ENCODE measurements at places on chromosomes 7 and 10.

- no peak for DNase-seq
Measured at GRCh38 chr10:59234194-59234593, 57.8 kb downstream of the PHYHIPL start.

DNA sequence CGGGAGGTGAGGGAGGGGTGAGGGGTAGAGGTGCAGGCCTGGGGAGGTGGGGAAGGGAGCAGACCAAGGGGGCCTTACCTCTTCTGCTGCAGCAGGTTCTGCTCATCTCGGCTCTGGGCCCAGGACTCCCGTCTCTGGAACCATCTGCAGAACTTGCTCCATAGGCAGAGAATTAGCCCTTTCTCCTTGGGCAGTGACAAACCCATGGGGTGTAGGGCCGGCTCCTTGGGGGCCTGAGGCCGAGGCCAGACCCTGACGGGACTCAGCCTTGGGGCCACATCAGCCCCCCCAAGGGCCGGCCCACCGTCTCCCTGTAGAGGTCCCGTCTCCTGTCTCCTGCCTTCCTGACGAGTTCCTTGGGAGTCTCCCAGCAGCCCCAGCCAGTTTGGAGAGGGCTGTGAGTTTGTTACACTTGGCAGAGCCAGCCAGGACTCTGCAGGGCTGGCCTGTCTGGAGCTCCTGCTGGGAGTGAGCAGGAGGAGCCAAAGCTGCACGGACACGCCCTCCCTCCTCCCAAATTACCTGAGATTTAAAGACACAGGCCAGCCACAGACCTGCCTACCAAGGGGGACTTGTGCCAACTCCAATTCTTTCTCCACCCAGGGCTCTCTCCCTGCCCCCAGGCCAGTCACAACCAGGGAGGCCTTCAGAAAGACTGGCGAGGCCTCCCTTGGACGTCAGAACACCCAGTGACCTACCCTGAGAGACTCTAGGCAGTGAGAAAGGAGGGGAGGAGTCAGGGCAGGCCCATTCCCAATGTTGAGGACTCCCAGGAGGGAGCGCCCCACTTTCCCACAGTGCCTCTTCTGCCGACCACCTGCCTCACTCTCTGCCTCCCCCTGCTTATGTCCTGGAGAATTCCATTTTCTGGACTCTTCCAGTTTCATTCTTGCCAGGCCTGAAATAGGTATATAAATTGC lies at the start of gene TRPV6:
Gene TRPV6 (minus strand): TSS at position 435 of the 920 bp plus-strand sequence.
- DNase-seq, result no peak

DNA sequence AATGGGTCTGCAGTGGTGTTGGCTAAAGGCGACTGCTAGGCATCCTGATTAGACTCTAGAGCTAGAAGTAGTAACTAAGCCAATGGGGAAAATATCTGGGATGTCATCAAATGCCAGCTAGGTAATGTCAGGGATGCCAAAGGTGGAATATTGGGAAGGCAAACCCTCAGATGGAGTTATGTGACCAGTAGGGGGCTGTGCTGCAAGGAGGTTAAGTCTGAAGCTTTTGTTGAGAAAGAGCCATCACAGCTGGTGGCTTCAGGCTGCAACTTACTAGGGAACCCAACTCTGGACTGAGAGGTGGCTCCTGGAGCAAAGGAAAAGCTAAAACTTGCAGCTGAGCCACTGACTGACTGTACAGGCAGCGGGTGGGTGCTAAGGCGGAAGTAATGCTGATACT lies 576.9 kb upstream of the GHITM start:
- no peak for DNase-seq

DNA sequence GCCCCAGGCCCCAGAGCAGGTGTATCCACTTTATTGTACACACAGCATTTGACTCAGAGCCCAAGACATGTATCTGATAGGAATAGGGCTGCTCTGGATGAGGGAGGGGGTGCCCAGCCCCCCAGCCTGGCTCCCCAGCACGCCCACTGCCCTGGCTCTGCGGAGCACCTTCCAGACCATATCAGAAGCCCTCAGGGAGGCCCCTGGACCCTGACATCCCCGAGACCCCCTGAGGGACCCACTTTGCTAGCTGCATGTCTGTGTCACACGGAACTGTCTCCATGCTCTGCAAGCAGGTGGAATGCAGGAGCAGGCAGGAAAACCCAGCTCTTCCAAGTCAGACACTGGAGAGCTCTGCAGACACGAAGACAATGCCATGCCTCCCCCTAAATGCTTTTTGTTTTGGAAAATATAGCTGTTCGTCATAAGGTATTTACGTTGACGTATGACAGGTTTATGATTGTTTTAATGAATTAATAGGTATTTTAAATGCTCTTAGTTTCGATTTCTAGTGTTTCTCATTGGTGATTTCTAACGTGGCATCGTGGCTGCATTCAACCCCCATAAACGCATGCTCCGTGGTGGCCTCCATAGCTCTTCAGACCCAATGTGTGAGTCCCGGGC lies 92.8 kb upstream of the INSIG1 start:
- no peak for DNase-seq

DNA sequence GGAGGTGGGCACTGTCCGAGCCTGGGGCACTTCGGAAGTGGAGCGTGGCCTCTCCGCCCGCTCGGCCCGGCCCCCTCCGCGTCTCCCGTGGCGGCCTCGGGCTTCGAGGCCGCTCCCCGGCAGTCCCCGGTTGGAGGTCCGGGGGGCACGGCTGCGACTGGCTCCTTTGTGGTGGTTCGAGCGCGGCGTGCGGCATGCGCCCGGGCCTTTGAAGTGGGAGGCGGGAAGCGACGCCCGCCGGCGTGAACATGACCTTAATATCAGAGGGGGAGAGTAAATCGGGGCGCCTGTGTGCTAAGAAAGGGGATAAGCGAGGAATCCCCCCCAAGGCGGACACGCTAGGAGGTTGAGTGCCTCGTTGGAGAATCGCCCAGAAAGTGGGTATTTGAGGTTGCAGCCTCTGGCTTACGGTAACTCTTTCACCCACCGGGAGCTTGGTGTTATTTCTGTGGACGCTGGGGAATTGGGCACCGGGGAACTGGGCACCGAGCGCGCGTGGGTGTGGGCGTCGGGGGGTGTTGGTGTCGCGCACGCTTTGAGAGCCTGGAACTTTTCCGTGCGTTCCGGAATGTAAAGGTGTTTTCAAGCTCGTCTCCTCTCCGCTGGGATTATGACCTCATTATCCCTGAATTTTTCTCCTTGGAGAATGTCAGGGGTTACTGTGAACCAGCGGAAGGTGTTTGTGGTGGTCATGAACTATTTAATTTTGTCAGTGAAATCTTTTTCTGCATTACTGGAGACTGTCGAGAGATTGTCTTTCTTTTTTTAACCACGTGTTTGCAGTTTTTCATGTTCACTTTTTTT lies 660 bp downstream of the SUV39H2 start:
- DNase-seq, result peak; percentile 34

DNA sequence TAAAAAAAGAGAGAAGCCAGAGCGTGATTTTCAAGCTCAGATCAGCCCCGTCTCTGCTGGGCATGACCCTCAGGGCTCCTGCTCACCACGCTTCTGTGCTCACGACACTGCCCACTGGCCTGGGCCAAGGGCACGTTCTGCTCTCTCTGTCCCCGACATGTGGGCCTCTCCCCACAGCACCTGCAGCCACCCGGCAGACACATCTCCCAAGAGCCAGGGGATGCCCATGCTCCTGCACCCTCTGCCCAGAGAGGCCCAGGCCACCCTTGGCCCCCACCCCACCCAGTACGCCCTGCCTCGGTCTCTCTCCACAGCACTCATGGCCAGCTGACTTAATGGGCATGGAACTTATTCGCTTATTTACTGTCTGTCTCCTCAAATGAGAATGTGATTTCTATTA lies 175.4 kb upstream of the RNF32 start:
- DNase-seq, result no peak

- no peak for DNase-seq
Measured at GRCh38 chr7:159031135-159031701, 113.4 kb downstream of the VIPR2 start.

- no peak for DNase-seq
Measured at GRCh38 chr10:87974130-87974529, 110.7 kb downstream of the PTEN start.

DNA sequence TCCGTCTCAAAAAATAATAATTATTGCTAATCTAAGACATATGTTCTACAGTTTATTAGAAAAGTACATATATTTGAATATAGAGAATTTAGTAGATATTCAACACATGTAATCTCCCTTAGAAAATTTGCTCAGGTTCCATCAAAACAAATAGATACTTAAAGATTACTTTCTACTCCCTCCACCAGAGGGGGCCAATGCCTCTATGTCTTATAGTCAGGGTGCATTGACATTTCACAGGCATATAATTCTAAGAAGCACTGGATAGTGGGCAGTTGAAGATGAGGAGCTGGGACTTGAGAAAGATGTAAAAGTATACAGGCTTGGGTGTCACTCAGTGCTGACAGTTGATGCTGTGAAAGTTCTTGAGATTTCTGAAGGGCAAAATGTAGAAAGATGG lies 301.6 kb upstream of the HPS1 start:
- DNase-seq, result no peak

- no peak for DNase-seq
Measured at GRCh38 chr7:157224627-157225026, 85.9 kb downstream of the UBE3C start.

- no peak for DNase-seq
Measured at GRCh38 chr7:137886746-137887145, 40.0 kb upstream of the DGKI start.

DNA sequence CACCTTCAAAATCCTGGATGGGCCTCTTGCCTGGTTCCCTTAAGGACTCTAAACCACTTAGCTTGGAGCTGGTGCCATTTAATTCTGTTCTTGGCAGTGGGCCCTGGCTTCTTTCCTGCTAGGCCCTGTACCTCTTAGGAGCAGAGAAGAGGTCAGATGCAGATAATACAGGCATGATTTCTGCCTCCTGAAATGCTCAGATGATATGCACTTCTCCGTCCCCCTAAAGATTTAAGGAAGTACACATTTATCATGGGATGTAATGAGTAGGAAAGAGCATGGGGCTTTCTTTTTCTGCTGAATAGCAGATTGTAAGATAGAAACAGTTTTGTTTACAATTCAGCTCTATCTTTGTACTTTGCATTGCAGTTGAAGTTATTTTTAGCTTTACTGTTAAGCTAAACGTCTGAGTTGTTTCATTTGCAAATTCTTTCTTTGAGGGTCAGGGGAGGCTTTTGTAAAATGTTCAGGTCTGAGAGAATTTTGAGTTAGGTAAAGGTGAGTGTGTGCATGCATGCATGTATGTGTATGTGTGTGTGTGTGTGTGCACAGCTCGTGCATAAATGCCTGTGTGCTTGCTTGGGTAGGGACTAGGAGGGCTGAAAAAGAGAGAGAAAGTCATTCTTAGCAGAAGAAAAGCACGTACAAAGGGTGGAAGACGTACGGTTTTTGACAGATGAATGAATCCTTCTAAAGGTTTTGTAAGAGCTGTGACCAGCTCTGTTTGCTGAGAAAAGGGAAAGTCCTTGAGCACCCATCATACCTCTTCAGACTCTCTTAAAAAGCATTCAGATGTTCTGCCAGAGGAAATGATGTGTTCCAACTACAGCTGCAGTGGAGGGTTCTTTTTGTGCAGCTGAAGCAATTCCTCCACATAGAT lies 364.2 kb downstream of the AUTS2 start:
- no peak for DNase-seq

DNA sequence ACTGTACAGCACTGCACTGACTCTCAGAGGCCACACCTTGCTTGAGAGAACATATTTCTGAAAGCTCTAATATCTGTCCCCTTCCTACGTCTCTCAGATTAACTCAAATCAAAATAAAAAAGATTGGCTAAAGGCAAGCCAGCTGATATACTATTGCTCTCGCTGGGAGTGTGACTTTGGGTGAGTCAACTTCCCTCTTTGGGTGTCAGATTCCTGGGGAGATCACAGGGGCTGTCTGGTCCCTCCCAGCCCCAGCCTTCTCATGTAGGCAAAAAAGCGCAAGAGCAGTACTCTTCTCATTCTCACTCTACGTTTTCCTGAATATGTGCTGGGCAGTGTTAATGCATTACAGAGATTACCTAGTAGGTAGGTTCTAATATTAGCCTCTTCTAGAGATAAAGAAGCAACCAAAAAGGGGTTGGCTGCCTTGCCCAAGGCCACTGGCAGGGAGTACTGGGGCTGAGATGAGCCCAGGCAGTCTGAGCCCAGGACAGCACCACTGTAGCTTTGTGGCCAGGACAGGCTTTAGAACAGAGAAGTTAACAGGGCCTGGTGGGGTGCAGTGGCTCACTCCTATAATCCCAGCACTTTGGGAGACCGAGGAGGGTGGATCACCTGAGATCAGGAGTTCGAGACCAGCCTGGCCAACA lies 9.1 kb upstream of the DENND2A start:
- no peak for DNase-seq

DNA sequence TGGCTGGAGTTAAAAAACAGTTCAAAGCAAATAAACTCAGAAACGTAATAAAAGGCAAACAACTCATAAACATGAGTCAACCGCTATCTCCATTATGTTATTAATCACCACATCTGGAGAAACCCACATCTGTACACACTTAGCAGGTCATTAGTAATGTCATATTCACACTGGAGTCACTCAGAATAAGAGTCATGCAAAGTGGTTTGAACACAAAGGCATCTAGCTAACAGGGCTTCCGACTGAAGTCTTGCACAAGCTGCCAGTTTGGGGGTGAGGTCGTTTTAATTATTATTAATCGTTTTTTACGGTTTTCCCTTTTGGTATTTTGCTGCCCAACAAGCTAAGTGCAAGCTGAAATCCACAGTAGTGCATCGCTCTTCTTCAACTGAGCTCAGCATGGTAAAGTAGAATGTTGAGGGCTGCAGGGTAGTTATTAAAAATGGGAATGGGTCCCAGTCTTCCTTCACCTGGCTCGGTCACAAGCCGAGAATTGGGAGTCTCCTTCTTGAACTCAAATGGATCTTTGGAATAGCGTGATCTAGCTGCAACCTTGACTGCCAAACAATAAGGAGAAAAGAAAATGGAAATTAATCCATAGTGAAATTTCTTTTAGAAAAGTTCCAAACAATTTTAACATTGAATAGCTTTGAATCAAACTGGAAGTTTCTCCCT lies 663.5 kb downstream of the KCNMA1 start:
- DNase-seq, result no peak

DNA sequence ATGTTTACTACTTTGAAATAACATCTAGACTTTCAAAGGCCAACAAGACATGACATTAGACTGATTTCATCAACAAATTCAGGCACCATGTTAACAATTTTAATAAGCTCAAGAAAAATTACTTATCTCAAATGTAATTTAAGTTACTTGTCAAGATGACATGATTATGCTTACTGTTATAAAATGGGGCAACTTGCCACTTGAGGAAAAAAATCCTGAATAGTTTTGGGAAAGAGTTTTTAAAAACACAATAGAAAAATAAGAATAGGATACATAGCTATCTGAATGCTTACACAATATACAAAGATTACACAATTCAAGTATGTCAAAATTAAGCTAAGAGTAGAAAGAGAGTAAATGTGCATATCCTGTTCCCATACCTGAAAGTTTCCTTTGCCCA lies 85.4 kb downstream of the RNF32 start:
- no peak for DNase-seq

- DNase-seq, result no peak
Measured at GRCh38 chr7:133887459-133887858, 239.7 kb upstream of the LRGUK start.

- DNase-seq, result no peak
Measured at GRCh38 chr10:97018251-97019212, 167.2 kb downstream of the SLIT1 start.

Data from activated T-helper 2 cell treated with anti-CD3 and anti-CD28 coated beads, Interferon-gamma antibody, Interleukin-2, Interleukin-4, amounts not matched to agents 10 μg/mL and 5 μg/mL and 100 μg/mL, durations not matched to agents 14 hours and 24 hours and 36 hours (primary cell).